ENCODE measurements at places on chromosomes 1 and 21.

GRCh38 chr1:37667023-37667671 is 25.2 kb upstream of the CDCA8 start:
- DNase-seq: no peak

DNA sequence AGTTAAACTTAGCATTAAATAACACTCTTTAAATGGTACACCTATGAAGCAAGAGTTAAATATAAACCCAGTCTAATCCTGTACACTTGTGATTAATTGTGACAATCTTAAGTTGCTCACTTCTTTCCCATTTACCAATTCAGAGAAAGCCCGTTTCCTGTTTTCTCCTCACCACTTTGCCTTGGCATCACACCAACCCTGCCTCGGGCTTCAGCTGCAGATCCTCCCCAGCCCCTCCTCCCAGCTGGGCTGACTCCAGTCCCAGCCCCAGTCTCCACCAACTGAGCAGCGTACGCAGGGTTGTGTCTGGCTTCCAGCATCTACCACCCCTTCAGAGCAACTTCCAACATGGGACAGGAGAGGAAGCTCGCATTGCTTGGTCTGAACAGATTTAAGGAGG is 4.1 kb downstream of the PYCR2 start:
- DNase-seq: no peak

GRCh38 chr1:206784471-206784903 is 12.2 kb upstream of the IL10 start:
- no peak for DNase-seq

- no peak for DNase-seq
Observed at GRCh38 chr1:160375788-160376524, 9.1 kb downstream of the NHLH1 start.

GRCh38 chr21:22889445-22889844 is 1891.2 kb downstream of the NCAM2 start:
- no peak for DNase-seq

DNA sequence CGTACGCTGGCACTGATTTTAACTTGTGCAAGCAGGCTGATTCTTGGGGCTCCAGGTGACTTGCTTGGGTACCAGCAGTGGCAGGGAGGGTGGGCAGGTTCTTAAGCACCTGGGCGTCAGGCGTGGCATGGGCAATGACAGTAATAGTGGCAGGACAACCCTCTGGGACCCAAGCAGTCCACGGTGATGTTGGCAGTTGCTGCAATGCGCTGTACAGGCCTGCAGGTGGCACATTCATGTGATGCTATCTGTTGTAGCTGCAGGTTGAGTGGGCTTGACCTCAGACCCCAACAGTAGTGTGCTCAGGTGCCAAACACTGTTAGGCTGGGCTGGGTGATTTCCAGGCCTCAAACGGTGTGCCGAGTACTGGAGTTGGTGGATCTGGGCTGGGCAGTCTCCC is 10.2 kb upstream of the OR10J4 start:
- no peak for DNase-seq

DNA sequence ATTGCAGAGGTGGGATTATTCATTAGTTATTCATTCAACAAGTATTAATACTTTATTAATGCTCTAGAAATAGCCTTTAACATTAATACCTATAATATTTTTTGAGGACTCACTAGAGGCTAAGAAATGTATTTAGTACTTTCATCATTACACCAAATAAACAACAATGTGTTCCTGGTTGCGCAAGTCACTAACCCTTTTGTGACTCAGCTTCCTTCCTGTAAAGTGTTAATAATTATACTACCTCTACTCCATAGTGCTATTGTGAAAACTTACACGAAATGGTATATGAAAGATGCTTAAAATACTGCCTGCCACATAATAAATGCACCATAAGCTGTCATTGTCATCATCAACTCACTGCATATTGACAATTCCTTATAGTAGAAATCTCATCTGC is 431.0 kb downstream of the DPYD start:
- DNase-seq: no peak

- no peak for DNase-seq
Observed at GRCh38 chr1:234768569-234769283, 158.7 kb upstream of the IRF2BP2 start.

DNA sequence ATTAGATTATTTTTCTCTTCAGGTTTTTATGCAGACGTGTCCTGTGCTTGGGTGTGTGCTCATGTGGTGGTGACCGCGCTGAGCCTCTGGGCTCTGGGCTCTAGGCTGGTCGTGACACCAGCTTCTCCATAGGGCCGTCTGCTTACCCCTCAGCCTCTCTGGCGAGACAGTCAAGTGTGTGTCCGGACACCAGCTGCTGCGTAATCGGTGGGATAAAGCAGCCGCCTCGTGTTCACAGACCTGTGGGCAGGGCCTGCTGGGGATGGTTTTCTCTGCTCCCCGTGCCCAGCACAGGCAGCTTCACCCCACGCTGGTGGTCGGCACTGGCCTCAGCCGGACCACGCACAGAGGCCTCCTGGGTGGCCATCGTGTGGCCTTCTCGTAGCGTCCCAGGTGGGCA is 33.6 kb upstream of the DIP2A start:
- no peak for DNase-seq

GRCh38 chr1:172084876-172085275 is 243.6 kb downstream of the DNM3 start:
- no peak for DNase-seq

DNA sequence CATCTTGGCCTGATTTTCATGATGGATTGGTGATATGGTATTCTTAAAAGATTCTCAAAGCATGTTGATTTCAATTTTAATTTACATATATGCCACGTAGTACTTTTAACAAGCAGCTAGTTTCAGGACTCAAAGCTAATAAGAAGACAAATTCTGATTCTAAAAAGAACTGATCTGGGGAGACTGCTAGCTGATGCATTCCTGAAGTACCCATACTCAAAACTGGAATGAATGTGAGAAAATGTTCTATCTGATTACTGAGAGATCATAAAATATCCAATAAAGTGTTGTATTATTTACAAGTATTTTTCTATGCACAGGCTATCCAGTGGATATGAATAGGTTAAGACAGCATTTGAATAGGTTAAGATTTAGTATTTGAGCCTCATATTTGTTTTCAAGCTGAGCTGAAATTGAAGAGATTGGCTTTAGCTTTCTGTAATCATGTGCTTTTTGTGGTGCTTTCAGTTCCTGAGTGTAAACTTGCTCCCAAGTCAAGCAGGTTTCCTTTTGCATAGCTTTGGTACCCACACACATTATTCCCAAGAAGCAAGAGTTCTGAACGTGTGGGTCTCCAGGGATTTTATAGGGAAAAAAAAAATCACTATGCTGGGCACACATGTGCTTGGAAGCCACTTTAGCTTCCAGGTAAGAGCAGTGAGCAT is 114.1 kb downstream of the VPS13D start:
- no peak for DNase-seq
